ENCODE measurements at places on chromosomes 7 and 10.

DNA sequence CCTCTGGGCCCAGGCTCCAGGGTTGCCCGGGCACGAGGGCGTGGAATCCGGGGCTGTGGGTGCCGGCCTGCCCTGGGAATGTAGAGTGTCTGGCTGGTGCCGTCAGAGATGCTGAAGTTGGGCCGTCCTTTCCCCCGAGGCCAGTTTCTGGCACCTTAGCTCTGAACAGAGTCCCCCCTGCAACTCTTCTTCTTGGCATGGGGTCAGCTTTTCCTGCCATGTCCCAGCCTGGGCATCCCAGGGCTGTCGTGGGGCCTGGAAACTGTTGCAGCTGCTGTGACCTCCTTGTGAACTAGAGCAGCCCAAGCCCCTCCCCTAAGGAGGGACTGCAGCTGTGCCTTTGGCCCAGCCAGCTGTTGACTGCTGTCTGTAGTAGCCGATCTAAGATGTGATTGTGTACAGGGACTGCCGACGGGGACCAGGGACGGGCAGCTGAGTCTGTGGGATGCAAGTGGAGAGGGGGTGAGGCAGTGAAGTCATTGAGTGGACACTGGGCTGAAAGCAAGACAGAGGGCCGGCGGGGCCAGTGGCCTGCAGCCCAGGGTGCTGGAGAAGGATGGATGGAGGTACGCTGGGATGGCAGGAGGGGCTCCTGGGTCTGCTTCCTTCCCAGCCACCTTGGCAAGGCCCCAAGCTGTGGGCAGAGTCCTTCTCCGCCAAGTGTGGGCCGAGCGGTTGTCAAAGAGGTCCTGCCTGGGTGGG lies 35.8 kb downstream of the GBX1 start:
- no peak for DNase-seq

- no peak for DNase-seq
These were observed 129.1 kb upstream of the ITGB1 start for GRCh38 chr10:33087152-33087551.

DNA sequence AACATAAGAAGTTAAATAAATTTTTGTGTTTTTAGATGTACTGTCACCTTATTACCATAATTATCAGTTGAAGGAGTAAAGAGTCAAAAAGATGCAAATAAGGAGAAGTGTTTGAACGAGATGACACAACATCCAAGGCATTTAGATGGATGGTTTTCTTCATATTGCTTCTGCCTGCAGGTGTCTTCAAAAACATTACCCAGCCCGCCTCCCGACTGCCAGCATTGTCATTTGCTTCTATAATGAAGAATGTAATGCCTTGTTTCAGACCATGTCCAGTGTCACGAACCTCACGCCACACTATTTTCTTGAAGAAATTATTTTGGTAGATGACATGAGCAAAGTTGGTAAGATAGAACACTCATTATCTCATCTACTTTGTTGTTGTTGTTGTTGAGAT lies 26.6 kb downstream of the GALNTL5 start:
- no peak for DNase-seq

GRCh38 chr10:96890172-96890513 lies 58.0 kb downstream of the LCOR start:
- DNase-seq: no peak

GRCh38 chr7:11300241-11300640 lies 326.6 kb downstream of the PHF14 start:
- DNase-seq: no peak

DNA sequence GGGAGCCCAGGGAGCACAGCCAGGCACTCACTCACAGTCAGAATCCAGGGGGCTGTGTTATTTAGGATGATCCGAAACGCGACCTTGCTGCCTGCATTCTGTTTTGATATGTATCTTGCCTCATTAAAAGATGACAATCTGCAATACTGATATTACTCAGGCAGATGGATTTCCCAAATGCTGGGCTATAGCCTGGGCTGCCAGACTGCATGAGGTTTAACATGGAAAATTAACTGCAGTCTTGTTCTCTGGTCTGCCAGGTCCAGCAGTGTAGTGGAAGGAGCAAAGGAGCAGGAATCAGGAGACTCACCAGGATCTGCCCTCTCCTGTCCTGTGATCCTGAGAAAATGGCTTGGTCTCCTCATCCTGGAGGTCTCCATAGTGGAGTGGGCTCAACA lies 258.1 kb downstream of the PAXIP1 start:
- DNase-seq: no peak

GRCh38 chr10:97069576-97070362 lies 116.0 kb downstream of the SLIT1 start:
- DNase-seq: no peak

- no peak for DNase-seq
These were observed 143.0 kb downstream of the ARHGAP22 start for GRCh38 chr10:48461623-48462481.

DNA sequence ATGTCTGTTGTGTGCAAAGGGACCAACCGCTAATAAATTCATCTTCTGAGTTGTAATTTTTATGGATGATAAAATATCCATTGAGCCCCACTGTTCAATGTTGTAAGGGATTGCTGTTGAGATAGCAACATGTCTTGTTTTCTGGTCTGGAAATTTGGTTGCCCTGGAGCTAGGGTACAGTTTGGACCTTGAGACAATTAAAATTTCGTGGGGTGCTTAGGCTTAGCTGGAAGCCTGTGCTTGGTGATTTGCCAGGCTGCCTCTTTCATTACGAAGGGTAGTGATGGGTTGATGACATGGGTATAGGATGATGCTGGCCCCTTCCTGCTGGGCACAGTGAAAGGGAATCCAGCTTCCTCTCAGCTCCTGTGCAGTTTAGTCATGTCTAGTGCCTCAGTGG lies 43.6 kb downstream of the PLCE1 start:
- DNase-seq: no peak

GRCh38 chr7:77631820-77632219 lies 64.4 kb upstream of the RSBN1L start:
- DNase-seq: no peak

DNA sequence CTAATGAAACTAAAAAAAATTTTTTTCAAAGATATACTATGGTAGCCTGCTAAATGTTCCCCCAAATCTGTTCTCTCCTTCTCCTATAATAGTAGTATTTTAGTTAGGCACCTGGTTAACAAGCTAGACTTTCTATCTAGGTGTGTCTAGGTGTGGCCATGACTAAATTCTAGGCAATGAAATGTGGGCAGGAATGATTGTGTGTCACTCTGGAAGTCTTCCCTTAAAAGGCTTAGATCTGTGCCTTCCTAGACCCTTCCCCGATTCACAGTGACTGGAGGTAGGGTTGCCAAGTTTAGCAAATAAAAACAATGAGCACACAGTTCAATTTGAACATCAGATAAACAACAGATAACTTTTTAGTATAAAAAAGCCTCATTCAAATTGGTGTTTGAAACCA lies 8.3 kb upstream of the ARHGAP21 start:
- DNase-seq: no peak

DNA sequence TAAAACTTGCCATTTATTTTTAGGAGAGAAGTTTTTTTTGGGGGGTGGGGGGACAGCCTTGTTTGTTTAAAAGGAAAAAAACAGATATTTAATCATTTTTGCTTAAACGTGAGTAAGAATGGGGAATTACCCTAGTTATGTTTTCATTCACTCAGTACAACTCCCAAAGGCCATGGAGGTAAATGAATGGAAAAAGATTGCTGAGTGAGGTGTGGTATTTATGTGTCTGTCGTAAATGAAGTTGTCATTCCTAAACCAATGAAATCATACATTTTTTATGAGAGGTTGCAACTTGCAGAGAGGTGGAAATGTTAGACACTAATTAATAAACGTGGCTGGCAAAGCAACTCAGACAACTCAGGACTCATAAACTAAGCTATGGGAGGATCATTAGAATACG lies 218.1 kb downstream of the CELF2 start:
- no peak for DNase-seq

- peak; percentile 42 for DNase-seq
These were observed 37.8 kb upstream of the PSAP start for GRCh38 chr10:71888623-71889387.

Measured in activated CD4-positive, alpha-beta T cell treated with anti-CD3 and anti-CD28 coated beads, Interleukin-2, amount 50 U/mL, for 4 hours (primary cell).